ENCODE measurements at places on chromosomes 16 and 17.

DNA sequence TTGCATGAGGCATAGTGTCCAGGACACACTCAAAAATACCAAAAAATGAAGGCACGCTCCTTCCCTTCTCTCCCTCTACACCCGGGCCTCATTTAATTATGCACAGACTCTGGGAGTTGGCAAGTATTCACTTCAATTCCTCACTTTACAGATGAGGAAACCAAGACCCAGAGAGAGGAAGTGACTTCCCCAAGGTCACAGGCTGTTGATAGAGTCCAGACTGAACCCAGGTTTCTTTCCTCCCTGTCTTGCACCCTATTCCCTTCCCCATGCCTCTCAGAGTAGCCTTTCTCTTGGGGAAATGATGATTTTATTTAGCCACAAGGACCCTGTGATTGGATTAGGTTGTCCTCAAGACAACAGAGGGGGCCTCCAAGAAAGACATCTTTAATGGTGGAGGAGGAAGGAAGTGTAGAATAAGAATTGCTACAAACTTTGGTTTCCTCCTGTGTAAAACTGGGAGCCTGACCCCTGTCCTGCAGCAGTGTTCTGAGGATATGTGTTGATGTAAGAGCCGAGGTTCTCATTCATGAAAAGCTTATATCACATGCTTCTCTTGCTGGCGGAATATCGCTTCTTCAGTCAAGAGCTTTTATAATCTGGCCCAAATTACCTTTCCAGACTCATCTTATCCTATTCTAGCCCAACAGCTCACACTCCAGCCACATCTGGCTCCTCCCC lies 48.8 kb upstream of the SIAH1 start:
- DNase-seq: no peak

- DNase-seq: no peak
Observed at GRCh38 chr17:8073627-8074484, 13.7 kb downstream of the ALOX12B start.

GRCh38 chr16:1305823-1306222 lies 3.6 kb upstream of the UBE2I start:
- no peak for DNase-seq

- peak; percentile 62 for DNase-seq
Observed at GRCh38 chr16:84052071-84052622, 9.6 kb upstream of the SLC38A8 start.
